ENCODE measurements at places on chromosomes 4 and X.

GRCh38 chr4:161287678-161288352, 876.0 kb downstream of the FSTL5 start:
- DNase-seq = no peak

GRCh38 chrX:139811942-139812629, 104.1 kb upstream of the MCF2 start:
- DNase-seq = no peak

DNA sequence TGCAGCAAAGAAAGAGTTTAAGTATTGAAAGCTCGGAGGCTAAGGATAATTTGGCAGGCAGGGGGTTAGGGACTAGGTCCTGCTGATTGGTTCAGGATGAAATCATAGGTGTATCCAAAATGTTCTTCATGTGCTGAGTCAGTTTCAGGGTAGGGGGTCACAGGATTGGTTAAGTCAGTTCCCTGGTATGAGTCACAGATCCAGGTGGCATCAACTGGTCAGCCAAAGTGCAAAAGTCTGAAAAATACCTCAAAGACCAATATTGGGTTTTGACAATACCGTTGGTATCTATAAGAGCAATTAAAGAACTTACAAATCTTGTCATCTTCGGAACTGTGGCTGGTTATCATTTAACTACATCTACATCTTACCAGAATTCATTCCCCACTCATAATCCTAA, 25.6 kb upstream of the PRDM8 start:
- no peak for DNase-seq

- DNase-seq = no peak
These were observed 14.9 kb upstream of the NXF3 start for GRCh38 chrX:103107836-103108235.

DNA sequence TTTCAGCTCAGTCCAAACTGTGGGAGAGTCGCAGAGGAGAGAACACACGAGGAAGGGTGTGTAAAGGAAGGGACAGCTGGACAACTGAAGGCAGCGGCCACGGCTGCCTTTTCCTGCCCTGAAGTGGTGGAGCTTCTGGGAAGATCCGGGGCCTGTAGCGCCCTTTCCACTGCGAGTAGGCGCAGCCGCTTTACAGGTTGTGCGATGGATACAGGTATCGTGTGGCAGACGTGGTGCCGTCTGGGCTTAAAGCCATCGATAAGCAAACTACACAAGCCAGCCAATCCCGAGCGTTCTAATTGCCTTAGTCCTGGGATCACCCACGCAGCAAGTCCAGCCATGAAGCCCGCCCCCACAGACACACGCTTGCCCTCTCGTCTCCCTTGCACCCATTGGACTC, 15.4 kb downstream of the NKX6-1 start:
- DNase-seq = no peak

DNA sequence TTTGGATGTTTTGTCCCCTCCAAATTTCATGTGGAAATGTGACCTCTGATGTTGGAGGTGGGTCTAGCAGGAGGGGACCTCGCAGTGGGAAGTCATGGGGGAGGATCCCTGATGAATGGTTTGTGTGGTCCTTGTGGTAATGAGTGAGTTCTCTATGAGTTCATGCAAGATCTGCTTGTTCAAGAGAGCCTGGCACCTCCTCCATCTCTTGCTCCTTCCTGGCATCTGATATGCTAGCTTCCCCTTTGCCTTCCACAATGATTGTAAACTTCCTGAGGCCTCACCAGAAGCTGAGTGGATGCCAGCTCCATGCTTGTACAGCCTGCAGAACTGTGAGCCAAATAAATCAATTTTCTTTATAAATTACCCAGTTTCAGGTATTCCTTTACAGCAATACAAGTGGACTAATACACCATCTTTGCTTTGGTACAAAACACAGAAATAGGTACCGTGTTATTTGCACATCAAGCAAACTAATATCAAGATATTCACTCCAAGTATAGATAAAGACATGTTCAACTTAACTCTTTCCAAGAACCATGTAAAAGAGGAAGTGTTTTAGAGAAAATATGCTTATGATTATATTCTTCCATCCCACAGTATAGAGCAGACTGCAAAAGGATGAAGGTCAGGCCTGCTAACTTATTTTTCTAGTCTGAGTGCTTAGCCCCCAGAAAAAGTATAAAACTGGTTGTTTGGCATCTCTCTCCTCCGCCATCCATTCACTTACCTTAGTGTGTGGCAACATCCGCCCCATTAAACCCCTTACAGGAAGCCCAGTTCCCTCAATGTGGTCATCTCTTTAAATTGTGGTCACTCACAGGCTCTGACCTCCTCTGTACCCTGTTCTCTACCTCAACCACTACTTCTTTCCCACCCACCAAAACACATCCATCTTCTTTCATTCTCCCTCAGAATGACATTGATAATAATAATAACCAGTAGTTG, 6.7 kb downstream of the ARAP2 start:
- no peak for DNase-seq

DNA sequence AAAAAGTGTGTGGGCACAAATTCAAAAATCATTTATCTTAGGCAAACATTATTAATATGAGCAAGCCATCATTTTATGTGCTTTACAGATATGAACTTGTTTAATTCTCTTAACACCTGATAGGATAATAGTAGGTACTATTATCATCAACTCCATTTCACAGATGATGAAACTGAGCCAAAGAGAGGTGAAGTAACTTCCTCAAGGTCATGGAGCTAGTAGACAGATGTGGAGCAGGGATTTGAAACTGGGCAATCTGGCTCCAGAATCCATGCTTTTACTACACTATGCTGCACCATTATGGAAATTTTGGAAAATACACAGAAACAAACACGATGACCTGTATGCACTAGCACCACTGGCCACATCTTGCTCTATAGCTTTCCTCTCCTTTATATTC, 1.0 kb upstream of the PIN4 start:
- DNase-seq = no peak

- DNase-seq = no peak
These were observed 1369.1 kb upstream of the AGA start for GRCh38 chr4:178811356-178811755.
